T follicular helper cell (primary cell): ENCODE measurements at places on chromosomes 1 and 21.

DNA sequence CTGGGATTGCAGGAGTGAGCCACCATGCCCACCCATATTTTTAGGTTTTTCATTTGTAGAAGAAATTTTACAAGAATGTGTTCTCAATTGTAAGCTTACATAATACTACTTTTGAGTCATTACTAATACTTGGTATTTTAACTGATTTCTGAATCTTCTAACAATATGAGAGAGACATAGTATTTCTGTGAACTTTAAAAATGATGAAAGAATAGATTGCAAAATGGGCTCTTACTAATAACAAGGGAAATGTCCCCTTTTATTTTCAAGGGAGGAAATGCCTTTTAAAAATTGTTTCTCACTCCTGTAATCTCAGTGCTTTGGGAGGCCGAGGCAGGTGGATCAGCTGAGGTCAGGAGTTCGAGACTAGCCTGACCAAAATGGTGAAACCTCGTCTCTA lies 5.9 kb downstream of the AGO3 start:
- no peak for DNase-seq

DNA sequence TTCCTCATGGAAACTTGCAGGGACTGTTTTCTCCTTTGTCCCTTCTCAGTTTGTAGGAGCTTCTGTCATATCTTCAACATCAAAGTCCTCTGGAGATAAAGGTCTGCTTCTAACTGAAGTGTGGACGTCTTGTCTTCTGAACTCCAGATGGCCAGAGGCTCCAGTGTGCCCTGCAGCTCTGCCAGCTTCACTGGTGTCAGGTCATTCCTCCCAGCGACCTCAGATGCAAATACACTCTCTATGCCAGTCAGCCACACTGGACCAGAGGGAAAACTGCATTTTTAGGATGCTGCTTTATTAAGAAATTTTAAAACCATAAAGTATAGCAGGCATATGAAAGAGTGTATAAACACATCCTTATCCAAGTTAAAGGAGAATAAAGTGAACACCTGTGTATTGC lies 78.5 kb upstream of the ADAR start:
- DNase-seq, result no peak

GRCh38 chr1:209620487-209620884 lies 31.7 kb downstream of the LAMB3 start:
- DNase-seq, result no peak

DNA sequence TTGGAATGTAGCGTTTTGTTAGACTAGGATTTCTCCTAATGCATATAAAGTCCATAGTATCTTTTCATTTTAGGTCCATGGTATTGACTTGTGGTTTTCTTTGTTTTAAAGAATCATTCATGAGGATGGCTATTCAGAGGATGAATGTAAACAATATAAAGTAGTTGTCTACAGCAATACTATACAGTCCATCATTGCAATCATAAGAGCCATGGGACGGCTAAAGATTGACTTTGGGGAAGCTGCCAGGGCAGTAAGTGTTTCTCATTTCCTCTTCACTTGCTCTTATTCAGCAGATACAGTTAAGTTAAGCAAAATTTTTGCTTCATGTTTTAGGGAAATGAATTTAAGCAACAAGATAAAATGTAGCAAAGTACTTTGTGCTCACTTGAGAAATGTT lies 25.4 kb downstream of the GNAI3 start:
- no peak for DNase-seq

- no peak for DNase-seq
These were observed 70.0 kb downstream of the TRABD2B start for GRCh38 chr1:47927165-47927564.

DNA sequence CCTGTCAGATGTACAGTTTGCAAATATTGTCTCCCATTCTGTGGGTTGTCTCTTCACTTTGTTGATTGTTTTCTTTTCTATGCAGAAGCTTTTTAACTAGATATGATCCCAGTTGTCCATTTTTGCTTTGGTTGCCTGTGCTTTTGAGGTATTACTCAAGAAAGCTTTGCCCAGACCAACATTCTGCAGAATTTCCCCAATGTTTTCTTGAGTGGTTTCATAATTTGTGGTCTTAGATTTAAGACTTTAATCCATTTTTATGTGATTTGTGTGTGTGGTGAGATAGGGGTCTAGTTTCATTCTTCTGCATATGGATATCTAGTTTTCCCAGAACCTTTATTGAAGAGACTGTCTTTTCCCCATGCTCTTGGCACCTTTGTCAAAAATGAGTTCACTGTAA lies 116.9 kb downstream of the DUSP10 start:
- no peak for DNase-seq

GRCh38 chr1:150508982-150509381 lies 1.1 kb downstream of the ECM1 start:
- no peak for DNase-seq

GRCh38 chr1:210455840-210456603 lies 127.3 kb downstream of the HHAT start:
- DNase-seq, result no peak

- DNase-seq, result no peak
These were observed 434.8 kb downstream of the LMO4 start for GRCh38 chr1:87763483-87763882.

DNA sequence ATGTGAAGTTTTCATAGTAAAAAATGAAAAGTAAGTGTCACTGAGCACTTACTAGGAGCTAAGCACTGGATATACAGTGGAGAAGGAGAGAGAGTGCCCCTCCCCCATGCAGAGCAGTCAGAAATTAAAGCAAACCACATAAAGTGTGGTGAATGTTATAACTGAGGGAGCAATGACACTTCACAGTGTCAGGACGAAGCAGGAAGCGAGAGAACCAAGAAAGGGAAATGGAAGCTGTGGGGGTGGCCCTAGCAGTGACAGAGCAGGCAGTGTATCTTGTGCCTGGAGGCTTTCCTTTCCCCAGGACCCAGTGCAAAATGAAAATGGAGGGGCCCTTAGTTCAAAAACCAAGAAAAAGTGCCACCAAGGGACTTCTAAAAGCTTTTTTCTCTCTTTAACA lies 21.5 kb upstream of the RCAN3 start:
- peak; percentile 44 for DNase-seq

DNA sequence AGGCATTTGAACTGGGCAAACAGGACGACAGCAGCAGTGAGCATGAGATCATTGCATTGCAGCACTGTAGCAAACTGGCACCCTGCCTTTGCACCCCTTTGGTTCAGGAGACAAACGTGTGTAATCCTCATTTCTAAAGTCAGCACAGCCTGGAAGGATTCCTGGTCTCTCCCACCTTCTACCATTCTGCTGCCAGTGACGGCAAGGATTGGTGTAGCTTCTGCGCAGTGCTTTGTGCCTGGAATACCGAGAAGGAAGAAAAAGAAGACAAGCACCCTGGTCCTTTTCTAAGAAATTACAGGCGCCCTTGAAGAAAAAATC lies 805.3 kb downstream of the USP25 start:
- DNase-seq, result no peak

DNA sequence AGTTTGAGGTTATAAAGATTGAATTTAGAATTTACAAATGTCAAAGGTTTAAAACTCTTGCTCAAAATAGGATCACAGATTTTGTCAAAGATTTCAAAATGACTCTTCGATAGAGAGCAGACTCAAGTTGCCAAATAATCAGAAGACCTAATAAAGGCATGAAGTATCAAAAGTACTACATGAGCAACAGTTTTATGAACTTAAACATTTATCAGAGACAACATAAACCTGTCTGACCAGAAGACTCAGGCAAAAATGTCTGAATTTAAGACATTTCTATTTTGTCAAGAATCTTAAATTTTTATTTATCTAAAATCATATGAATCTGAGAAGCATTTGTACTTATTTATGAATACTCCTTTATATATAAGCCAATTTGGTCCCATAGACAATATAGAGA lies 330.9 kb downstream of the PTPRU start:
- DNase-seq, result no peak

- no peak for DNase-seq
These were observed 7.0 kb downstream of the FOXD2 start for GRCh38 chr1:47444562-47445465.

DNA sequence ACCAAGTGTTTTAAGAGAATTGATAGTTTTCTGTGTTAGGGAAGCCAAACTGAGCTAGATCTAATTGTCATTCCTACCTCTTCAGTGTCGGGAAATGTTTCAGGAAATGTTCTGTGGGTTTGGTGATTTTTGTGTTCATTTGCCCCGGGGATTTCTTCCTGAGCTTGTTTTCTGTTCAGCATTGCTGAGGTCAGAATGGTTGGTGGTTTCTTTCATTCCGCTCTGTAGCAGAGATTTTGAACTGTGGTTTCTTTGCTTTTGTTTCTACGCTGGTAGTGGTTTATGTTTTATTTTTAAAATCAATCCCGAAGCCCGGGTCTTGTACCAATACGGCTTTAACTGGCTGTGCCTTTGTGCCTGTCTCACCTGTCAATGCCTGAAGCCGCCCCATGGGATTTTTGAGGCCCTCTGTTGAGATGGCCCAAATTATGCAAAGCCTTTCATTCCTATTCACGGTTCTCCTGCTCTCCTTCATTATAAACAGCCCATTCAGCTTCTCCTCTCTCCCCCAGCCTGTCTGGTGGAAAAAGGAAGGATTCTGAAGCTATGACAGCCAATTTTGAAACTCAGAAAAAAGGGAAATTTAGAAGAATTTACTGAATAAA lies 417.2 kb upstream of the KAZN start:
- no peak for DNase-seq

- DNase-seq, result no peak
These were observed 1192.7 kb downstream of the KCNT2 start for GRCh38 chr1:195415584-195415983.

DNA sequence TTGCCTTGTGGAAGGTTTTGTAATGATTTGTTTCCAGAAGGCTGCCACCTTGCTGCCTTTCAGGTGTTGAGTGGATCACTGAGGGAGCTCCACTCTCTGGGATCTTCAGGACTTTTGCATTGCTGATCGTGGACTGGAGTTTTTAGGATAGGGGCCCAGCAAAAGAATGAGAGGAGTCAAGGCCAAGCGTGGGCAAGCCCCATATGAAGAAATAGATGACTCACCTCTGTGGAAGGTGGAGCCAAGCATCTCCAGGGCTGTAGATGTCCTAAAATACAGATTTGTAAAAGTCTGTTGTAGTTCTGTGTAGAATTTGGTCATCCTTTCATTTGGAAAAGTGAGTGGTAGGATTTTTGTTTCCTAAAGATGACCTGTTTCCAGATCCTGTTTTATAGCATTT lies 67.0 kb downstream of the ST3GAL3 start:
- DNase-seq, result no peak

DNA sequence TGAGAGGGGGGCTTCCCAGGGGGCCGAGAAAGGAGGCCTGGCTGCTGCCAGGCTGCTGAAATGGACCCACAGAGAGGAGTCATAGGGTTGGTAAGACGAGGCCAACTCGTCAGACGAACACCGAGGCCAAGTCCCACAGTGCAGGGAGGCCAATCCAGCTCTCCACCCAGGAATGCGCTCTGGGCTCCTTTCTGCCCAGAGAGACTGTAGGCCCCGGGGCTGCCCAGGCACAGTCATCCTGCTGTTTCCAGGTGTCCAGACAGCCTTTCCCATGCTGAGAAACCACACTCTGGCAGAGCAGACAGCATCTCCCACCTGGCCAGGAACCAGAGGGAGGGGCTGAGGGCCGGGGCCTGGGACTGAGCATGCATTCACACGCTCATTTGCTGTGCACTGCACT lies 26.7 kb upstream of the RSPO1 start:
- DNase-seq, result no peak

DNA sequence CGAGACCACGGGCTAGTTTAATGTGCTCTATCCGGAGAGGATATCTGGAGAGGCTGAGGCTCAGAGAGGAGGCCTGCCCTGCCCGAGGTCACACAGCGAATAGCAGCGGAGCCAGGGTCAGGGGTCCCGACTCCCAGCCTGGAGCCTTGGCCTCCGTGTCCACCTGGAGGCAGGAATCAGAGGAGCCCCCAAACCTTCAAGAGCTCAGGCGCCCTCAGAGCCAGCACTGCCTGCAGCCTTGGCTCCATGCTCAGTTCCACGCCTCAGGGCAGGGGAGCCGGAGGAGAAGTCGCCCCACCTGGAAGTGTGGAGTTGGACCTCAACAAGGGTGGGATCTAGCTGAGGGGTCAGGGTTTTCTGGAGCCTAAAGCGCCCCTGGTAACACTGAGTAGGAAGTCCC lies 2.0 kb upstream of the ASCL5 start:
- no peak for DNase-seq

DNA sequence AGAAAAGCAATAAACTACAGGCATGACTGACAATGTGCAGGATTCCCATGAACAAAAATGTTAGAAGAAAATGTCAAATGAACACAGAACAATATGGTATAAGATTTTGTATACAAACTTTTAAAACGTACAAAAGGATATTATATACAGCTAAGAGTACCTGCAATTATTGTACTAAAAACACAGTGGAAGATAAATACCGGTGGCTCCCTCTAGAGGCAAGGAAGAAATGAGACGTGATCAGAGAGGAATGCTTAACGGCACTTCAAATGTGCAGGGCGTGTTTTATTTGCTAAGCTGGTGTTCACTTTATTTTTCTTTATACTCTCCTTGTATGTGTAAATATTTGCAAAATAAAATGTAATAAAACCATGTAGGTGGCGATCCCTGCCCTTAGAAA lies 191.8 kb upstream of the SAMSN1 start:
- DNase-seq, result peak; percentile 20

DNA sequence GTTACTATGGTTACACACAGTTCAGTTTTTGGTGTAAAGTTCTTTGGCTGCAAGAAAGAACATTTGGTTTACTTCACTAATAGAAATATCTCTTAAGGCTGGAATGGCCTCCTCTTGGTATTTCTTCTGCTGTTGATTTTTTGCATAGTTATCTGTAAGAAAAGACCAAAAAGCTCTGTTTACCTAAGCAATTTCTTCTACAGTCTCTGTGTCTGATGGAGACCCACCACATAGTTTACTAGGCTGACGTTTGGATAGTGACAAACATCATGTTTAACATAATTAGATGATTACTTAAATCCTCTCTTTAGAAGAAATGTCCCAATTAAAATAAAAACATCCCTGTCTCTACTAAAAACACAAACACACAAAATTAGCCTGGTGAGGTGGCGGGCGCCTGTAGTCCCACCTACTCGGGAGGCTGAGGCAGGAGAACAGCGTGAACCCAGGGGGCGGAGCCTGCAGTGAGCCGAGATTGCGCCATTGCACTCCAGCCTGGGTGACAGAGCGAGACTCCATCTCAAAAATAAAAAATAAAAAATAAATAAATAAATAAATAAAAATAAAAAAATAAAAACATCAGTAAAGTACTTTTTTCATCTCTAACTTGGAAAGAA lies 7.2 kb downstream of the PIGP start:
- DNase-seq, result no peak

DNA sequence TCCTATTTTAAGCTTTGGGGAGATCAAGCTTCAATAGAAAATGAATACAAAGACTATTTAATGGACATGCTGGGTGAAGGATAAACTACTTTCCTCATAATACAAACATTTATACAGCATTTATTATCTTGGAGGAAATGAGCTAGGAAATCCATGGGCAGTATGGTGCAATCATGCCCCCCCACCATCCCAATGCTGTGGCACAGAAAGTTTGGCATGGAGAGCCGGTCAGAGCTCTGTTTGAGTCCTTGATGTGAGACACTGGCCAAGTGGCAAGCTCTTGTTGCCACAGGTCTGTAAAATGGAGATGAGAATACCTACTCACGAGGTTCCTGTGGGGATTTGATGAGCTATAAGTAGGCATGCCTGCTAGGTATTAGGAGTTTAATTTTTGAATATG lies 120.6 kb downstream of the MAB21L3 start:
- no peak for DNase-seq
